Spleen (tissue), 13 donors: ENCODE measurements at places on chromosomes 6 and 20. TPM values are rescaled to one million over a fixed set of nuclear protein-coding genes. Genes with fewer than 3 reads are reported as not detected.

MMP24 gene
- polyA plus RNA-seq, result 0.13 TPM

ADGRB3 gene
- polyA plus RNA-seq, result 0.58 TPM

NEURL2 gene
- polyA plus RNA-seq, result 4.4 TPM

XRN2 gene
- polyA plus RNA-seq, result 20.2 TPM

MOCS1 gene
- polyA plus RNA-seq, result 1.9 TPM

FAM83B gene
- not detected for polyA plus RNA-seq

NELFE gene
- polyA plus RNA-seq, result 35.0 TPM

DEFB113 gene
- polyA plus RNA-seq, result not detected

HLA-DPB1 gene
- polyA plus RNA-seq, result 574 TPM

SRMS gene
- 0.07 TPM for polyA plus RNA-seq

DYNLT2 gene
- polyA plus RNA-seq, result 3.5 TPM

MACROD2 gene
- 2.2 TPM for polyA plus RNA-seq

OOEP gene
- polyA plus RNA-seq, result 0.26 TPM

CFB gene
- 24.1 TPM for polyA plus RNA-seq

HMGCLL1 gene
- not detected for polyA plus RNA-seq

ANKEF1 gene
- polyA plus RNA-seq, result 0.58 TPM

NRN1 gene
- polyA plus RNA-seq, result 6.9 TPM

HAO1 gene
- polyA plus RNA-seq, result not detected
